ENCODE measurements at places on chromosomes 1 and 21.
A peak's percentile ranks its signal among the peaks of the same experiment; 100 is the strongest.

- DNase-seq: no peak
These were observed 13.0 kb downstream of the PCNX2 start for GRCh38 chr1:233282582-233282886.

- DNase-seq: no peak
These were observed 37.8 kb upstream of the S1PR1 start for GRCh38 chr1:101198842-101199636.

DNA sequence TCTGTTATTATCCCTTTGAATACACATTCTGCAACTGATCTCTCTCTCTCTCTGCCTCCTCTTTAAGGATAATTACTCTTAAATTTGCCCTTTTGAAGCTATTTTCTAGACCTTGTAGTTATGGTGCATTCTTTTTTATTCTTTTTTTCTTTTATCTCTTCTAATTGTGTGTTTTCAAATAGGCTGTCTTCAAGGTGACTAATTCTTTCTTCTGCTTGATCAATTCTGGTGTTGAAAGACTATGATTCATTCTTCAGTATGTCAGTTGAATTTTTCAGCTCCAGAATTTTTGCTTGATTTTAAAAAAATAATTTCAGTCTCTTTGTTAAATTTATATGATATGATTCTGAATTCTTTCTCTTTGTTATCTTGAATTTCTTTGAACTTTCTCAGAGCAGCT is 95.6 kb upstream of the GPR52 start:
- no peak for DNase-seq

DNA sequence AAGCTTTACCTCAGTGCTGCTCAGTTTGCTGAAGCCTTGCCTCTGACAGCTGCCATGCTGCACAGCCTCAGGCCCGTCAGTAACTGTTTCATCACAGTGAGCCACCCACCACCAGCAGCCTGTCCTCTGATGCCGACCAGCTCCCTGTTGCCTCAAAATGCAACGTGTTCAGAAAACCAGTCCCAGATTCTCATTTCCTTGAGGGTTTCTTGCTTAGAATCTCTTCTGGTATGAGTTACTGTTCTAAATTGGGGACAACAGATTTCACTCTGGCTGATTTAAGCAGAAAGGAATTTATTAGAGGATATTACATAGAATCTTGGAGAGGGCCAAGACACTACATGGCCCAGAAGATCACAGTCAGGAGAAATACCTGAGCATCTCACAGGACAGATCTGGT is 11.0 kb downstream of the UBL4B start:
- no peak for DNase-seq

- no peak for DNase-seq
These were observed 60.1 kb upstream of the COA6 start for GRCh38 chr1:234313171-234313570.

DNA sequence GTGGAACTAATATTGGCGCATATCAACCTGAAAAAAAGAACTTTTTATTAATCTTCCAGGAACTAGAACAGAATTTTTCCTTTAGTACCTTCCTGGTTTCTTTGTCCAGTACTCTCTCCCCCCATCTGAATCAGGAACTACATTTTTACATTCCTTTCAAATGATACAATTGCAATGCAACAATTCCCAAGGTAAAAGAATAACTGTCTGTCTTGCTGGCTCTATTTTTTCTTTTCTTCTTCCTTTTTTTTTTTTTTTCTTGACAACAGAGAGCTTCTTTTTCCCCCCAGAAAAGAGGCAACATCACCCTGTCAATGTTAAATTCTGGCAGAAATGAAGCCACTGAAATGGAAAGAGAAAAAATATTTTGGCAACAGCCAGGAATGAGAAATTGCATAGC is 4.5 kb upstream of the CD101 start:
- no peak for DNase-seq

DNA sequence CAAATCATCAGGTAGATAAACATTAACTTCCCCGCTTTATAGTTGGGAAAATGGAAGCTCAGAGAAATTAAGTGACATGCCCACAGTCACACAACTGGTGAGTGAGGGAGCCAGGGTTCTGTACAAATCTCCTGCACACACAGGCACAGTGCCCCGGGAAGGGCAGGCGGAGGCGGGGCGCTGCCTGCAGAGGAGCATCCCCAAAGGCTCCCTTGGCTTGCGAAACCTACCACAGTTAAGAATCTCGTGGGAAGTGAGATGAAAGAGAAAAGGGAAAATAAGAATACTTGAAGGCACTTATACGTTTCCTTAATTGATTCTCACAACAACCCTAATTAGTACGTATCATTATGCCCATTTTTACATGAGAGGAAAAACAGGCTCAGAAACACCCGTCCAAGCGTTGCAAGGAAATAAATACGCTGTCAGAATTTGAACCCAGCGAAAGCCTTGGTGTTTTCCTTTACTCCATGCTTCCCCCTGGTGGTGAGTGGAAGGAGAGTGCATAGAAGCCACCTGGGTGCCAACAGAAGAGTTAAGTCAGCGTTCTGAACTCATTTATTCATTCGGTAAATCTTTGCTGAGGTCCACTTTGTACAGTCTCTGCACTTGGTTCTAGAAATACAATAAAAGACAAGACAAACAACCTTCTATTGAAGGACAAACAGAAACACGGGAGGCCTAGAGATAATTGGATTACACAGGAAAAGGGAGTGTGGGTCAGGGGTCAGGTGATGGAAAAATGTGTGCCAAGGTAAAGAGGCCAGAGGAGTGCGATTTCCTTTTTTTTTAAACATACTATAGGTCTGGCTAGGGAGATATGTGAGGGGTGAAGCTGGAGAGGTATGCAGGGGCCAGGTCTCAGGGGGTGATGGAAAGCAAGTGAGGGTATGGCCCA is 28.4 kb downstream of the ACP6 start:
- DNase-seq: peak; percentile 58

All from naive thymus-derived CD4-positive, alpha-beta T cell (primary cell).